Sigmoid colon (tissue), 7 donors: ENCODE measurements at places on chromosomes 7 and 10. TPM values are rescaled to one million over a fixed set of nuclear protein-coding genes. Genes with fewer than 3 reads are reported as not detected.

SHOC2 gene
- 52.5 TPM for polyA plus RNA-seq

OR9A2 gene
- polyA plus RNA-seq, result not detected

MAT1A gene
- 0.31 TPM for polyA plus RNA-seq

PLA2G12B gene
- 3.2 TPM for polyA plus RNA-seq

GIMAP2 gene
- 6.6 TPM for polyA plus RNA-seq

PALD1 gene
- polyA plus RNA-seq, result 6.2 TPM

FBXO24 gene
- polyA plus RNA-seq, result 0.95 TPM

ADRA2A gene
- polyA plus RNA-seq, result 6.2 TPM

LIPF gene
- not detected for polyA plus RNA-seq

PLXNA4 gene
- not detected for polyA plus RNA-seq

POR gene
- polyA plus RNA-seq, result 20.4 TPM

GIMAP6 gene
- polyA plus RNA-seq, result 10.2 TPM

SLC26A3 gene
- polyA plus RNA-seq, result 326 TPM

DENND11 gene
- 13.4 TPM for polyA plus RNA-seq

RASSF4 gene
- 7.8 TPM for polyA plus RNA-seq

POLD2 gene
- 39.0 TPM for polyA plus RNA-seq

ZNF488 gene
- polyA plus RNA-seq, result 0.82 TPM

CCDC172 gene
- polyA plus RNA-seq, result not detected

HGF gene
- polyA plus RNA-seq, result 1.8 TPM

PON1 gene
- not detected for polyA plus RNA-seq

PRRT4 gene
- 0.96 TPM for polyA plus RNA-seq

TRIM56 gene
- polyA plus RNA-seq, result 7.2 TPM

CPA4 gene
- polyA plus RNA-seq, result not detected

NCOA4 gene
- polyA plus RNA-seq, result 82.6 TPM

SPDYE9 gene
- polyA plus RNA-seq, result not detected

JAKMIP3 gene
- 0.22 TPM for polyA plus RNA-seq

FKBP6 gene
- not detected for polyA plus RNA-seq

SAMD9L gene
- polyA plus RNA-seq, result 5.8 TPM

METTL27 gene
- 12.3 TPM for polyA plus RNA-seq

CALHM3 gene
- not detected for polyA plus RNA-seq

INMT gene
- 4.1 TPM for polyA plus RNA-seq

TYW1B gene
- 1.4 TPM for polyA plus RNA-seq

SEMA3E gene
- polyA plus RNA-seq, result under 0.01 TPM

RBAK gene
- 4.2 TPM for polyA plus RNA-seq

CYP2C8 gene
- polyA plus RNA-seq, result 1.4 TPM

SMARCD3 gene
- polyA plus RNA-seq, result 9.5 TPM

FRMD4A gene
- polyA plus RNA-seq, result 3.9 TPM

MTPN gene
- 95.7 TPM for polyA plus RNA-seq

TMEM130 gene
- polyA plus RNA-seq, result not detected

RPA3 gene
- polyA plus RNA-seq, result 38.0 TPM

UNC5B gene
- polyA plus RNA-seq, result 2.8 TPM

GIMAP7 gene
- polyA plus RNA-seq, result 12.6 TPM

OR2A1 gene
- 0.06 TPM for polyA plus RNA-seq

VENTX gene
- not detected for polyA plus RNA-seq

ZNF438 gene
- 3.9 TPM for polyA plus RNA-seq

STN1 gene
- 22.4 TPM for polyA plus RNA-seq

PRR15 gene
- polyA plus RNA-seq, result 318 TPM

CLCN1 gene
- not detected for polyA plus RNA-seq

CALN1 gene
- polyA plus RNA-seq, result under 0.01 TPM

ALOX5 gene
- 7.2 TPM for polyA plus RNA-seq

FAM171A1 gene
- 6.7 TPM for polyA plus RNA-seq

PRSS37 gene
- polyA plus RNA-seq, result not detected

LIPN gene
- not detected for polyA plus RNA-seq

THSD7A gene
- under 0.01 TPM for polyA plus RNA-seq

MBLAC1 gene
- polyA plus RNA-seq, result 2.6 TPM

EIF3B gene
- 107 TPM for polyA plus RNA-seq

TAS2R5 gene
- polyA plus RNA-seq, result 1.3 TPM

PTPN20 gene
- polyA plus RNA-seq, result 1.6 TPM
